ENCODE measurements at places on chromosomes 7 and 10.

- no peak for DNase-seq
Observed at GRCh38 chr10:7618461-7618860, 48.3 kb downstream of the ITIH5 start.

DNA sequence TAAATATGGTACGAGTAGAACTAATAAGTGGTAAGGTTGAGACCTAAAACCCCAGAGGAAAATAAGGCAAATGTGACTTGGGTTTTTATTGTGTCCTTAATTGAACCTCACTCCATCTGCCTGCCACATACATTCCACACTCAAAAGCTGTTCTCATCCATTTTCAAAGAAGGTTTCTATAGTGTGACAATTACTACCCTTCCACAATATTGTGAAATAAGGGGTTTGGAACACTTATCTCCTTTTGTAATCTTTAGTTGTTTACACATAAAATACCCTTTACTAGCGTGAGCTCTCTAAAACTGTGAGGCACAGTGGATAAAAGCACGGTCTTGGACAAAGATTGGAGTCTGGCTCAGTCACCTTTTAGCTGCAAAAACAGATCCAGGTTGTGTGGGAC lies 166.6 kb downstream of the THSD7A start:
- no peak for DNase-seq

GRCh38 chr10:79305515-79305914 lies 41.8 kb upstream of the PPIF start:
- peak; percentile 11 for DNase-seq

DNA sequence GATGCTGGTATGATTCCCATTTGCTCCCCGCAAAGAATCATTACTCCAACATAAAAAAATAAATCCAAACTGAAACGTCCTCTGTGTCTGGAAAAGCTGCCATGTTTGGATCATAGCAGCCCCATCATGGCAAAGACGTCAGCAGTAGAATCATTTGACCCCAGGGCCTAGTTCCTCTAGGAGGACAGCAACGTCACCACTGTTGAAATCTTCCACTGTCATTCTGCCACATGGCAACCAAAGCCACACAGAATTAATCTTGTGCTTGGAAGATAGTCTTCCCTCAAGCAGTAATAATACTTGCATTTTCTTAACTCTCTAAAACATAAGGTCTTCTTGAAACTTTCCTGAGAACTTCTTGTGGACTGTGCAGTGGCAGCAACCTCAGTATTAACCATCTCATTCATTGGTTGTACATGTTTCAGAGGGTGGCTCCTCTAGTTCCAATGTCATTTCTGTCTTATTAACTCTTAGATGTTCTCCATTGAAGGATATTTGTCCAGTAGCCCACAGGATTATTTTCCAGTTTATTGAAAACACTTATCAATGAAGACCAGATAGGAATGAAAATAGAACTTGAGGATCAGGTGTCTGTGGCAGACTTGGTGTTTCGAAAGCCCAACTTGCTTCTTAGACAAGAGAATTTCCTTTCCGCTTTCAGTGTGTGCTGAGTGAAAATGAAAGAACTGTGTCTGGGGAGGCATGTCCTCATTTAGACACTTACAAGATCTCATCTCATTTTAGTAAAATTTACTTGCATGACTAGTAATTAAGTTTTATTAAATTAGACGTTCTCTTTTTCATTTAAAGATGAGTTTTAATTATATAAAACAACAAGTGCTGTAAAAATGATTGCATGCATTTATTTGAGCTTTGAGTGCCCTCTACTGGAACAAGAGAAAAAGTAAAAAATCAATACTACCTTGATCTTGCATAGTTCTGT lies 28.9 kb upstream of the INHBA start:
- DNase-seq: no peak

DNA sequence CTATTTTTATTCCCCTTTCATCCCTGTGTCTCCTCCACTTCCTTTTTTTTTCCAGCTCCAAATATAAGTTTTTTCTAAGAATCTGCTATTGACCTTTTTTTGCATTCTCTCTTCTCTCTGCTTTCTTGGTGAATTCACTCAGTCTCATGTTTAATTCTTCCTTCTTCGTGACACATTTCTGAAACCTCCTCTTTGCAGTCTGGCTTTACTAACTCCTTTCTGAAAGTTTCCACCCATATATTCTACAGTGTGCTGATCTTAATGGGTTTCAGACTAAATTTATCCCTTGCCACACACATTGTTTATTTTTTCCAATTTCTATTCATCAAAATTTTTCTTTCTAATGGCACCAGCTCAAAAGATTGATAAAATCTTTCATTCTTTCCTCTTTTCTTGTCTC lies 47.8 kb upstream of the CALD1 start:
- DNase-seq: no peak

DNA sequence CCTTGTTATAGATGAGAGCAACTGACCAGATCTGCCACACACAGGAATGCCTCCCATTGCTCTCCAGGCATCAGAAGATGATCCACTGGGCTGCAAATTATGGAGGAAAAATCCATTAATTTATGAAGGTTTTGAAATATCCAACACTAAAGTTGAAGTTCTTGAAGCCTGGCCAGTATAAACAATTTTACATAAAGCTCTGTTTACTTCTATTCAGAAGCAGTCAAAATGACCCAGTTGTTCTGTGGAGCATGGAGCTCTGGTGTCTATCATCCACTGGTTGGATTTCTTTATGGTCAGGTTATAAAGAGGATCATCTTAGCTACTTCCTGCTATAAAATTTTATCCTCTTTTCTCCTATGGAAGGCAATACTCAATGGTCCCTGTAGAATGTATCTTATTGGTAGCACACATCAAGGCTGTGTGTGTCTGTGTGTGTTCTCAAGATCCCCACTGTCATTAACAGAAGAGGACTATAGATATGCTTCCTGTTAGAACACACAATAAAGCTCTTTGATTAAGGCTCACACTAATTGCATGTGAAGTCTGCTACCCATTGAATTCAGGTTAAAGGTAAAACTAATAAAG lies 747.4 kb downstream of the SUGCT start:
- no peak for DNase-seq

All from left cardiac atrium (tissue), 4 donors.